Right forelimb (tissue), 1 donor: ENCODE measurements at places on chromosomes 6 and 20.
A peak's percentile ranks its signal among the peaks of the same experiment; 100 is the strongest.

- no peak for DNase-seq
These were observed 15.6 kb downstream of the GTSF1L start for GRCh38 chr20:43711098-43711654.

DNA sequence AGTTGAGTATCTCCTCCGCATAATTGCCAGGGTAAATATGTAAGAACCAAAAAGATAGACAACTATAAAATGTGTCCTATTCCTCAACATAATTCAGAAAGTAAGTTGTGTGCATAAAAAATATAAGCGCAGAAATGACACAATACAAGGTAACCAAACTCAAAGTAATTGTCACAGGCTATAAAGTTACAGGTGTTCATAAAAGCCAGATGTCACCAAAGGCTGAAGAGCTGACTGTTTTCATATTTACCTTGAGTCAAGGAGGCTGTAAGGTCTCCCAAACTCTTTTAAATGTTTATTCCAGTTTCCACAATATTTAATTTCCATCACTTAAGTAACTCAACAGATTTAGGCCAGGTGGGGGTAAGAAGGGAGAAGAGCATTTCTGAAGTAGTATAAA, 192.2 kb upstream of the MARCKS start:
- no peak for DNase-seq

DNA sequence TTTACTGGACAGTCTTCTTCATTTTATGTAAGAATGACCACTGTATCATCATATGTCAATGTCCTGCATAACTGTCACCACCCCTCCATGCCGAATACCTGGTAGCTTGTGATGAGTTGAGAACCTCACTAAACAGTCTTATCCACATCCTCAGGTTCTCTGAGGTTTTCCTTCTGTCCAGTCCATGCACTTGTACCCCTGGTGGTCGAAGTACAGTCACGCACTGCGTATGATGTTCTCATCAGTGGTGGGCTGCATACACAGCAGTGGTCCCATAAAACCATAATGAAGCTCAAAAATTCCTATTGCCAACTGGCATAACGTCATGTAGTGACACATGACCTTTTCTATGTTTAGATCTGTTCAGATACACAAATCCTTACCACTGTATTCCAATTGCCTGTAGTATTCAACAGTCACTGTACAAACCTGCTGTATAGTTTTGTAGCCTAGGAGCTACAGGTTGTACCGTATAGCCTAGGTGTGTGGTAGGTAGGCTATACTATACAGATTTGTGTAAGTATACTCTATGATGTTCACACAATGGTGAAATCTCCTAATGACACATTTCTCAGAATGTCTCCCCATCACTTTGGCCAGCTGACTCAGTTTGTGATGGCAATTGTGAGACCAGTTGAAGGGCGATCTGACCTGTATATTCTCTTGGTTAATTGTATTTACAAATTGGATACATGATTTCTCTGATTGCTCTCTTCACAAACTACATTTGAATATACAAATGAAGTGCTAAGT, 31.3 kb upstream of the SDCBP2 start:
- DNase-seq: no peak

DNA sequence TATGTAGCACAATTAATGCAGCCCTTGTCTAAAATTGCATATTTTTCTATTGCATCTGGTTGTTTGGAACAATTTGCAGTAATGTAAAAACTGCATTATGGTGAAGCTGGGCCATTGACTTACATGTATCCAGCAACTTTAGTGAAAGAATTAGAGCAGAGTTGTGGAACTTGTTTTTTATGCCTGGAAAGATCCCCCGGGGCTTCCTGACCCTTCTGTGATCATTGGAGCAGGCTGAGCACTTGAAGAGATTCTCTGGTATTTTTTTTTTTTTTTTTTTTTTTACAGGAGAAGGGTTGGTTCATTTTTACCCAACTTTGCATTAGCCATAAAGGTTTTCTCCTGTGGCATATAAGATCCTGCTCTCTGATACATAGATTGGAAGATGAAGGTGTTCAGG, 45.0 kb downstream of the LIN28B start:
- DNase-seq: no peak

DNA sequence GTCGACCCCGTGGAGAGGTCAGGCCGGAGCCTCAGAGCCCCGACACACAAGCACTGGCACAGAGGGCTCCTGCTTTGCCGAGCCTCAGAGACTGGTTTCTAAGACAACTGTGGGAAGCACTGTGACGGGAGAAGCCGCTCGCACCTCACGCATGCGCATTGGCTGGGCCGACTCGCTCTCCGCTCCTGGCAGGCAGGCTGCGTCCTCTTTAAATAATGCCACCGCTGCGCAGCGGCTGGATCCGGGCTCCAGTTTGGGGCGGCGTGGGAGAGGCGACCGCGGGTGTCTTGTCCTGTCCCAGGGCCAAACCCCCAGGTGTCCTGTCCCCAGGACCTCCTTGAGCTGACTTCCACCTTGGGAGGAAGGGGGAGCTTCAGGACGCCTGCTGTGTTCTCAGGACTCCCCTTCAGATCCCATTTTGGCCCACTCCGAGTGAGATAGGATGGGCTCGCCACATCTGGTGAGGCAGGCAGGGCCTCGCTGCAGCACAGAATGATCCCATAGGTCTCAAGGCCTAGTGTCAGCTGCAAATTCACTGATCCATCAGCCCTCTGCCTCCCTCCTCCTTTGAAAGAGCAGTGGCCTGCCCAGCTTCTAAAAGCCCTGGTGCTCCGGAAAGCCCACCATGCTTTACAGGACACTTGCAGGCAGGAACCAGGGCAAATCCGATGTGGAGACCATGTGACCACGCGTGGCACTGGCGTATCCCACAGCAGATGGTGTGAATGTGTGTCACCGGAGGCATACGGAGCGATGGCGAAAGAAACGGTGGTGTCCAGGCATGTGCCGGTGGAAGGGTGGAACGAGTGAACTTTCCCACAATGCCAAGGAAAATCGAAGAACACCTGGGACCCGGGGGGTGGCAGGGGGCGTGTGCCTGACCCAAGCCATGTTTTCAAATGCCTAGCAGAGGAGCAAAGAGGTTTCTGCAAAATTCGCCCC, 169.3 kb upstream of the ZNF337 start:
- peak; percentile 82 for DNase-seq

DNA sequence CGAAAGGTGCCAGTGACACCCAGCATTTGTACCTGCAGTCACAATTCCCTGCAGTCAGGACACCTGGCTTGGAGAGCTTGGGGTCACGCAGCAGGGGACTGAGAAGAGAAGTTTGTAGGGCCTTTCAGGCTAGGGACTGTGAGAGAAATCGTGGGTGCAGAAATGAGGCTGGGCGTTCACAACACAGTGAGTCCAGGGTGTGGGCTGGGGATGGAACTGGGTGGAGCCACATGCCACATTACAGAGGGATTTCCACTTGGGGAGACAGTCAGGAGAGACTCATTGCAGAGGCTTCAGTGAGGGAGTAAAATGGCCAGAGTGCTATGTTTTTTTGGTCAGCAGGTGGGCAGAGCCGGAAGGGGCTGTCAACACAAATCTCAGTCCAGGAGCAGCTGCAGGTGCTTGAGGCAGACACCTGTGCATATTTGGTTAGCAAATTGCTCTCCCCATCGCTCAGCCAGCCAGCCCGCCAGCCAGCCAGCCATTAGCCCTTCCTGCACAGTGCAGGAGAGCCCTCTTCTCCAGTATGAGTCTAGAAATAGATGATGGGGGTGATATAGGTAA, 7.4 kb downstream of the ITPR3 start:
- no peak for DNase-seq

- DNase-seq: no peak
These were observed 22.5 kb upstream of the HFE start for GRCh38 chr6:26064619-26065257.

- no peak for DNase-seq
These were observed 14.4 kb upstream of the FOXO3 start for GRCh38 chr6:108546079-108547049.

GRCh38 chr6:116354236-116354635, 16.5 kb upstream of the DSE start:
- no peak for DNase-seq

- DNase-seq: peak; percentile 40
These were observed 7.9 kb downstream of the PTK6 start for GRCh38 chr20:63529180-63529860.

DNA sequence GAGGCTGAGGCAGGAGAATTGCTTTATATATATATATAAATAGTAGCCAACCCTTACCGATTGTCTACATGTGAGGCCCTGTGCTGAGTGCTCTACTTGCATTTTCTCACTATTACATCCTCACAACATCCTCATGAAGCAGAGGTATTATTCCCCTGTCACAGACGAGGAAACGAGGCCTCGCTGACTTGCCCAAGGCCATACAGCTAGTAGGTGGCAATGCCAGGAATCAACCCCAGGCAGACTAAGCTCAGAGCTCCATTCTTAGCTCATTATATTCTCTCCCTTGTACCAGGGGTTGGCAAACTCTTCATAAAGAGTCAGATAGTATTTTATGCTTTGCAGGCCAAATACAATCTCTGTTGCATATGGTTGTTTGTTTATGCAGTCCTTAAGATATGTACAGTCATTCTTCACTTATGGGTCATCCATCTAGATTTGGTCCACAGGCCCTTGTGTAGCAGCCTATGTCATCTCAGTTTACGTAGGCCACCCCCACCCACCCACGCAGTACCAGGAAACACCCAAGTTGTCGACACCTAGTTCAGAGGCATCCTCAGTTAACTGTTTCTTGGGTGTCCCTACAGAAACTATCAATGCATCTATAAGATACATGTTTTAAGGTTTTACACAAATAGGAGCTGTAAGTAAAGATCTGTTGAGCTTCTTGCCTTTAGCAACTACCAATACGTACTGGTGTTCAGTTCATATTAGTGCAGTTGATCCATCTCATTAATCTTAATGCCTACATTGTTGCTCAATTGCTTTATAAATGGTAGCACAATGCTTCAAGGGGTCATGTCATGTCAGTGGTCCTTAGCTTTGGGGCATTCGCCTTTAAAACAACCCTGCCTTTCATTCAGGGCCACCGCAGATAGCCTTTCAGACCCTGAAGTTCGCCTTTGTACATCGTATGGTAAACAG, 3.0 kb downstream of the CASS4 start:
- DNase-seq: no peak

DNA sequence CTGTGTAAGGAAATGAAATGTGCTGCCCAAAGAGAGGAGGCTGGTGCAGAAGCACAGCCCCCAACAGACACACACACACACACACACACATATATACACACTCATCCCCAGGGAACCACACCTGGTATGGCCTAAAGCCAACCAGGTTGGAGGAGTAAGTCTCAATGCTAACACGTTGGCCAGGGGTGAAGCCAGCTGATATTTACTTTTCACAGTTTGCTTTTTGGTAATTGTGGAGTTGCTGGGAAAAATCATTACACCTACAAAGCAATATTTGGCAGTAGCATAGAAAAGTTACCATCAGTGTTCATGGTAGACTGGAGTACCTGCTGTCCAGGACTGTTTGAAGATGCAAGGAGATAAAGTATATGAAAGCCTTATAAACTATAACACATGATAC, 50.3 kb upstream of the NAA20 start:
- no peak for DNase-seq

GRCh38 chr6:81925201-81925600, 172.7 kb upstream of the TENT5A start:
- DNase-seq: no peak

DNA sequence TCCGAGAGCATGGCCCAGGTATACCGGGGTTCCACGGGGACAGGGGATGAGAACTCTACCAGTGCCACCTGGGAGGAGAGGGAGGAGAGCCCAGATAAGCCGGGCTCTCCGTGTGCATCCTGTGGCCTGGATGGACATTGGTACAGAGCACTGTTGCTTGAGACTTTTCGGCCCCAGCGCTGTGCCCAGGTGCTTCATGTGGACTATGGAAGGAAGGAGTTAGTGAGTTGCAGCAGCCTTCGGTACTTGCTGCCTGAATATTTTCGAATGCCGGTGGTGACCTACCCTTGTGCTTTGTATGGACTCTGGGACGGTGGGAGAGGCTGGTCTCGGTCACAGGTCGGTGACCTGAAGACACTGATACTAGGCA, 1.3 kb downstream of the TDRD6 start:
- no peak for DNase-seq
